Stimulated activated CD8-positive, alpha-beta memory T cell treated with anti-CD3 and anti-CD28 coated beads, Interleukin-2, amount 100 ng/mL, for 48 hours (primary cell): ENCODE measurements at places on chromosomes 6 and 20.

DNA sequence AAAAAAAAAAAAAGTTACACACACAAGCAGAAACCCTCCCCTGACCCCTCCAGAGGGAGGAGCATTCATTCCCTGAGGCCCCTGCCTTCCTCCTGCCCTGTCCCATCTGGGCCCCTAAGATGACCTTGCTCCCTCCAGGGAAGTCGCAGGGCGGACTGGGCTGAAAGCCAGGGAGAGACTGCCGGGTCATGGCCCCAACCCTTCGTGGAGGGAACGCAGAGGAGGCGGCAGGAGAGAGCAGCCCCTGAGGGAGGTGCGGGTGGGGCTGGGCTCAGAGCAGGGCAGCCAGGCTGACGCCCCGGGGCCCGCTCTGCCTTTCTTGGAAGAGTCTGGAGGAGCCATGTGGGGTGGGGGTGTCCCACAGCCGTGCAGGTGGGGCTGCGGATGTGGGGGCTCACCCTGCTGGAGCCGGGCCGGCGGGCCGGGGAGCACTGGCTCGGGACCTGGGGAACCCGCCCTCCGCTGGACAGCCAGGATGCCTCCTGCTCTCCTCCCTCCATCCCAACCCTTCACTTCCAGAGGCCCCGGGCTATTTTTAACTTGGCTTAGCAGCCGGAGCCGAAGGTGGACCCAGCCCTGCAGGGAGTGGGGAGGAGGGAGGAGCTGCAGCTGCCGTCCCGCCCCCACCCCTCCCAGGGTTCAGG, 15.0 kb upstream of the ABHD16B start:
- no peak for DNase-seq

- DNase-seq, result no peak
Observed at GRCh38 chr6:136994782-136995181, 50.0 kb downstream of the IL20RA start.

DNA sequence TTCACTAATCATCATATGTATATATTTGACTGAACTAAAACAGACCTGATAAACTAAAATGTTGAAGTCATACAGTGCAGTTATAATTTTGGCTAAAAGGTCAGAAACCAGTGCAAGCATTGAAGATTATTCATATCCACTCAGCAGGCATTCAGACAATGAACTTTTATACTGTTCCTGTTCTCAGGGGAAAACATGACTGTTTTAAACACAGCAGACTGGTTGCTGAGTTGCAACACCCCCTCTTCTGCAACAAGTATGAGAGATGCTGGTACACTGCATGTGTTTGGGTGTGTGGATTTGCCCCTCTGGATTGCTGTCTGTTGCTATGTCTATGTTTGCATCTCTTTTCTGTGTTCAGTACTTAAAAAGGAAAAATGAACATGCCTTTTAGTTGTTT, 206.8 kb downstream of the EYA4 start:
- no peak for DNase-seq

DNA sequence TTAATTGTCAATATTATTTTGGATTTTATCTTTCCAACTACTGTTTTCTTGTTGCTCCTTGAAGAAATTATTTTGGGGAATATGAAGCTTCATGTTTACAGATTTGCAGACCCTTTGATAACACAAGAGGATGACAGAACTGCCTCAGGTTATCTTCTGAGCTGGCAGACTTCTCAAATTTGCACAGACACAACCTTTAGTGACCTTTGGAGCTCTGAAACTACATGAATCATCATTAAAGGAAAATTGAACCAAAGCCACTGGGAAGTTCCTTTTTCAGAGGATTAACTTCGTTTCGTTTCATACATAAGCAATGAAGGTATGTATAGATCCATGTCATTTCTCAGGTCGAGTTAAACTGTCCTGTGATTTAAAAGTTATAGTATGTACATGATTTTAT, 85.9 kb downstream of the FBXO5 start:
- DNase-seq, result no peak

DNA sequence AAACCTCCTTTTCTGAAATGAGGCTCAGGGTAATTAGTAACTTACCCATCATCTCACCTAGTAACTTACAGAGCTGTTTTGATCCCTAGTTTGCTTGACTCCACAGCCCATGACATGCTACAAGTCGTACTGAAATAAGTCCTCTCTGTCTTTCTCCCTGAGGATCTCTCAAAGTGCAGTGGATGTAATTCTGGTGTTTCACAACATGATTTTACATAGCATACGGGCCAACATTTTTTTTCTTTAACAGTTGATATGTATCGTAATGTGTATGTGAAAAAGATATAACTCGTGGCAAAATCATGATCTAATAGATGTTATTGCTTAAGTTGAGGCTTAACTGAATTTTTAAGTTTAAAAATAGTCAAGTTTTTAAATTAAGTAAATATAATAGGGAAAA, 45.0 kb downstream of the TSHZ2 start:
- no peak for DNase-seq

DNA sequence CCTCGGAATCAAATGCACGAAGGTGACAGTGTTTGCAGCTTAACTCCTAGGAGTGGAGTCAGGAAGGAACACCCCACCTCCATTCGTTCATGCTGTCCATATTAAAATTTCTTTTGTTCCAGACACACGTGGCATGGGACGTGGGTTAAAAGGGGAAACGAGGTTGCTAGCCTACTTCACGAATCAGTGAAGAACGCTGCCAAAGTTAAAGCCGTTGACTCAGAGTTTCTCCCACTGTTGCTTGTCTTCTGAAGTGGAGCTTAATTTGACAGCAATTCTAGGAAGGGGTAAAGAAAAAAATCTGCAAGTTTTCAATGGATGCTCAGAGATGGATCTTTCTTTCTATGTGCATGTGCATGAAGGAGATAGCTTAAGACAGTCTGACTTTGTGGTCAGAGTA, 499.1 kb downstream of the CD83 start:
- no peak for DNase-seq

DNA sequence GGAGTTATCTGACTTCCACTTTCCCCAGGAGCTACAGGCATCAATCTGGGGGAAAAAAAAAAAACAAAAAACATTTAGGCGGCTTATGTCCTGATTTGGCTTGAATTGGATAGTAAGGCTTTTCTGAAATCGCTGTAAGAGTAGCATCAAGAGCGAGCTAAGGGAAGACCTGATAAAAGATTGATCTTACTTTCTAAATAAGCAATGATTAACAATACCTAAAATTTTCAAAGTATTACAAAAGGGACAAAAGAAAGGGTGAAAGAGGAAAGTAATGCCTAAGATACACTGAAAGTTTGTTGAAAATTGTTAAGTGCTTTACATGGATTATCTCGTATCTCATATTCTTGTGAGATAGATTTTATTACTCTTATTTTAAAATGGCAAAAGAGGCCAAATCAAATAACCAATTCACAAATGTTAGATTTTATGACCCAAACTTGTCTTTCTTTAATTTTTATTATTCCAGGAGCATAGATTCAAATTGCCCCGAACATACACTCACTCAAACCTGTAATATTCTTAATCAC, 106.4 kb upstream of the PRSS16 start:
- no peak for DNase-seq

GRCh38 chr6:162640756-162641155, 86.8 kb downstream of the PRKN start:
- no peak for DNase-seq

DNA sequence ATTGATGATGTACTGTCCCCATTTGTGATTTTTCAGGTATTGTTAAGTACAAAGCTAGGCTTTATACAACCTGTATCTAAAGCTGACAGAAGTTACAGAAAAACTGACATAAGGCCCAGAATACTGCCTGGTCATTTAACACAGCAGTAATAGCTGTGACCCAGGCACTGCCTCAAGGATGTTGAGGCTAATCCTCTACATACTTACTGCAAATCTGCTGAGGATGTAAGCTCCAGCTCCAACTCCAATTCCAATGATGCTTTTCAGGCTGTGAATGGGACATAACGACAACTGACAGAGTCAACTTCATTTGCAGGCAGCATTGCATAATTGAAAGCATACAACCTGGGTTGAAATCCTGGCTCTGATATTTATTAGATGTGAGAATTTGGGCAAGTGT, 36.3 kb upstream of the SLA2 start:
- no peak for DNase-seq

DNA sequence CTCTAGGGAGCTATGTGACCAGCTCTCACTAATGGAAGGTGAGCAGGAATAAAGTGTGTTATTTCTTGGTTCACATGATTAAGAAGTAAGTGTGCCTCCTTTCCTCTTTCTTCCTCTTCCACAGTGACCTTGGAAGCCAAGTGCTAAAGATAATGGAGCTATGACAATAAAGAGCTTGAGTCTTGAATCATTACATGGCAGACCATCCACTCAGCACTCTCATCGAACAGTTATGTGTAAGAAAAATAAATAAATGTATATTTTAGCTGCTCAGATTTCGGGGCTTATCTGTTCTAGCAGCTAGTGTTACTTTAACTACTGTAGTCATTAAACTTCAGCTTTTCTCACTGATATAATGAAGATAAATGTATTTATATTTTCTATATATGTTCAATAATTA, 72.9 kb downstream of the HDGFL1 start:
- no peak for DNase-seq

DNA sequence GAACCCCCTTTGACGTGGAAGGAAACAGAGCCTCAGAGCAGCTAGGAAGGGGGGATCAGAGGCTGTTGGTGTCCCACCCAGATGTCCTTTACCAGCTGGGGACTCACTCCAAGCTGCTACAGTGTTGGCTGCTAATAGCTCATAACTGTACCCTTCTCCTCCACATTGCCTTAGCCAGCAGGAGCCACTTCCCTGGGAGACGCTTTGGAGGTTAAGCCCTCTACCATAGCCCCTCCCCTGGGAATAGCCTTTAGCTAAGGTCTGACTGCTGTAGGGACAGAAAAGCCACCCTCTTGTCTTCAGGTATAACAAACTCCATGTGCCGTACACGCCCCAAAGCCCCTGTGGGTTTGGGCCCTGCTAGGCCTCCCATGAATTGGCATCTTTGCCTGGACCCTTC, 238.6 kb downstream of the LRFN2 start:
- DNase-seq, result no peak

- no peak for DNase-seq
Observed at GRCh38 chr20:59810449-59811187, 122.8 kb downstream of the SYCP2 start.

- DNase-seq, result no peak
Observed at GRCh38 chr6:1758076-1758679, 148.5 kb downstream of the FOXC1 start.

- DNase-seq, result no peak
Observed at GRCh38 chr6:135624402-135625295, 127.1 kb upstream of the AHI1 start.

GRCh38 chr6:63186970-63187369, 24.3 kb upstream of the FKBP1C start:
- no peak for DNase-seq

- DNase-seq, result no peak
Observed at GRCh38 chr6:13517116-13517515, 29.7 kb upstream of the GFOD1 start.

DNA sequence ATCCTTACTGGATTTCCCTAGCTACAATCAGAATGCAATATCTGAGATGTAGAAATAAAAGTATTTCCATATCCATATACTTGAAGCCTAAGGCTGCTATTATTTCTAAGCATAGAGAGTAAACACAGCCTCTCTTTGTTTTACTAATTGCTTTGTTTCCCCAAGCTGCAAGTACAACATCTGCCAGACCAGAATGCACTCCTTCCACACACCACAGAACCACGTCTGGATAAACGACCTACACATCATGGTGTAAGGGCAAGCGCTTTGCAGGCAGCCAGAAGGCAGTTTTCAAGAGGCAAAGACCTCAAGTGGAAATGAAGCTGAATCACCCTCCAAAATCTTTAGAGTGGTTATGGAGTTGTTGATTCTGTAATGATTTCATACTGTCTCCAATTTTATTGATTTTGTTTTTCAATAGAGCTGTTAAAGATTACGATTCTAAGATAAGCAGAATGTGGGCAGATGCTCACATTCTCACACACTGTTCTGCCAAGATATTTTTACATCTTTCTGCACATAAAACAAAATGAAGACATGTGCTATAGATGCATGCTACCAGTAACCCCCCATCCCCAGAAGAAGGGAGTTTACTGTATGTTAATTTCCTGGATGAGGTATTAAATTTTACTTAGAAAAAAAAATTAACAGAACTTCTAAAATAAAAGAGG, 88.8 kb downstream of the THEMIS start:
- no peak for DNase-seq

GRCh38 chr6:159880412-159880975, 10.3 kb upstream of the MAS1 start:
- no peak for DNase-seq
